ENCODE measurements at places on chromosomes 3 and 15.
A peak's percentile ranks its signal among the peaks of the same experiment; 100 is the strongest.

- no peak for DNase-seq
Observed at GRCh38 chr3:45553469-45553974, 41.0 kb upstream of the LIMD1 start.

- no peak for DNase-seq
Observed at GRCh38 chr3:65605876-65606432, 432.8 kb downstream of the MAGI1 start.

GRCh38 chr15:26767169-26767670 is 5.6 kb downstream of the GABRB3 start:
- DNase-seq, result no peak

- no peak for DNase-seq
Observed at GRCh38 chr3:172595664-172596393, 72.6 kb upstream of the TNFSF10 start.

DNA sequence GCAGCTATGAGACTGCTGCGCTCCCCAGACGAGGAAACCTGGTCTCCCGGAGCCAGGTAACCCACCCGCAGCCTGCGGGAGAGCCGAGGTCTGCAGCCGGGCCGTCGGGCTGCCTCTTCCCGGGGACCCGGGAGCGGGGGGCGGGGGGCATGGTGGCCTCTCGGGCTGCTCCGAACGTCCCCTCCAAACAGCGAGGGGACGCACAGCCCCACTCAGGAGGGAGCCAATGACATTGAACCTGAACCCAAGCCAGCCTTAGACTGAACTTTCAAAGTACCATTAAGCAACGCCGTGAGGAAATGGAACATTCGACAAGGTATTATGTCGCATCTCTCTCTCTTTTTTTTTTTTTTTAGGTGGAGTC is 29.8 kb upstream of the ALDH1A3 start:
- DNase-seq, result no peak

- peak; percentile 57 for DNase-seq
Observed at GRCh38 chr3:69012800-69013252, 658 bp downstream of the EOGT start.

GRCh38 chr3:108595321-108595720 is 5.8 kb downstream of the DZIP3 start:
- DNase-seq, result no peak

GRCh38 chr3:69189487-69189886 is 67.1 kb upstream of the LMOD3 start:
- no peak for DNase-seq

- no peak for DNase-seq
Observed at GRCh38 chr3:20696388-20697150, 510.6 kb upstream of the SGO1 start.

GRCh38 chr3:115834068-115834467 is 210.8 kb downstream of the GAP43 start:
- DNase-seq, result no peak

DNA sequence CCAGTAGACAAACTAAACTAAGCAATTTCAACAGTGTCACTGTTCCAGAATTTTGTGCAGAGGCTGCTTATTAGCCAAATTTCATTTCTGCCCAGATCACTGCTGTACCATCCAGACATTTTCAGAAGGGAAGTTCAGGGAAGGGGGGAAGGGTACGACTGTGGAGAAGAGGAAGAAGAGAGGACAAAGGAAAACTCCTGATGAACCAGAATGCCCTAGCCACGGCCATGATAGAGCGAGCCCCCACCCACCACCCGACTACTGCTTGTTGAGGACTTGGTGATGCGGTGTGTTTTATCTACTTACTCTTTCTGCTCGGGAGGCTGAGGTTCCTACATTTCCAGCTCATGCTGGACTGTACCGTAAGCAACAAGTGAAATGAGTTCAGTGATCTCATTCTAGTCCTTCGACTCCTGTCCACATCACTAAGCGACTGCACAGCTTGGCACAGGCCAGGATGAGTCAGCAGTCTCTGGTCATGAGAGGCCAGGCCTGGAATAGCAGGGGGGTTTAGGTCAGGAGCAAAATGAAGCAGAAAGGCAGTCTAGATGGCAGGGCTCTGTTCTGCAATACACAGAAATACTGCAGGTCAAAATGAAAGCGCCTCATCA is 330.8 kb downstream of the TIGIT start:
- peak; percentile 71 for DNase-seq

GRCh38 chr3:135057996-135058395 is 262.9 kb downstream of the EPHB1 start:
- no peak for DNase-seq

- no peak for DNase-seq
Observed at GRCh38 chr3:123446610-123447109, 2.2 kb downstream of the ADCY5 start.

DNA sequence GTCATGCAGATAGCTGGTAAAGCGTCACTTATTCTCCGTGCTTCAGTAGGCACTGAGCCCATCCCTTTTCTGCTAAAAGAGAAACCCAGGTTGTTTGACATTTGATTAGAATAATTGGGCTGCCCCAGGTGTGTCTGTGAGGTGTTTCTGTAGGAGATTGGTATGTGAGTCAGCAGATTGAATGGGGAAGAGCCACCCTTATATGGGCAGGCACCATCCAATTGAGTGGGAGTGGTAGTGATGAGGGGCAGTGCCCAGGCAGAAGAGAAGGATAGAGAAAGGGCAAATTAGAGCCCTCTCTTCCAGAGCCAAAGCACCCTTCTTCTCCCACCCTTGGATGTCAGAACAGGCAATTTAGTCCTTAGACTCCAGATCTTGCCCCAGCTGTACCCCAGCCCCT is 384.3 kb upstream of the GBE1 start:
- DNase-seq, result no peak

DNA sequence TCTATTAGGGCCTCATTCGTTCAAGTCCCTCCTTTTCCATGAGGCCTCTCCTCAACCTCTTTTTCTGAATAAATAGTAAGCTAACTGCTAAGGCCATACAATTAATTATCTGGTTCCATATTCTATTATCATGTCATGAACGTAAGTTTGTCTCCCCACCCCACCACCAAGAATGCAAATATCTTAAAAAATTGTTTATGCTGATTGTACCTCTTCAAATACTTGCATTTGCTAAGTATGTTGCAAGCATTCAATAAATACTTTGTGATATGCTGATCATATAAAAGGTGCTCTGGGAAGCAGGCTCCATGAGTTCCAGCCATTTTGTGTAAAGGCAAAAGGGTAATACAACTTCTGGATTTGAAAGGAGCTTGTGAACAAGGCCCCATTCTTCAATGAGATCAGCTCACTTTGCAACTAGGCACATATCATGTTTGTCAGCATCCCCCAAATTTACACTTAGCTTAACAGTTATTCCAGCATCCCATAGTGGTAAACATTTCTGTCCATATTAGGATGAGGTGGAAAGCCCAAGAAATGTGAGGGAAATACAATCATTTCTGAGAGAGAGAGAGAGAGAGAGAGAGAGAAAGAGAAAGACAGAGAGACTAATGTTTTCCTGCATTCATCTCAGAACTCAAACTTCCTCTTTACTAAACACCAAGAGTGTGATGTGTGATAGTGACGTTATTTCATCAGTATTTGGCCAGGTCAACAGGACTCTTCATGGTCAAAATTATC is 33.2 kb downstream of the SLC12A8 start:
- DNase-seq, result no peak

GRCh38 chr3:134911586-134912548 is 116.8 kb downstream of the EPHB1 start:
- DNase-seq, result no peak

DNA sequence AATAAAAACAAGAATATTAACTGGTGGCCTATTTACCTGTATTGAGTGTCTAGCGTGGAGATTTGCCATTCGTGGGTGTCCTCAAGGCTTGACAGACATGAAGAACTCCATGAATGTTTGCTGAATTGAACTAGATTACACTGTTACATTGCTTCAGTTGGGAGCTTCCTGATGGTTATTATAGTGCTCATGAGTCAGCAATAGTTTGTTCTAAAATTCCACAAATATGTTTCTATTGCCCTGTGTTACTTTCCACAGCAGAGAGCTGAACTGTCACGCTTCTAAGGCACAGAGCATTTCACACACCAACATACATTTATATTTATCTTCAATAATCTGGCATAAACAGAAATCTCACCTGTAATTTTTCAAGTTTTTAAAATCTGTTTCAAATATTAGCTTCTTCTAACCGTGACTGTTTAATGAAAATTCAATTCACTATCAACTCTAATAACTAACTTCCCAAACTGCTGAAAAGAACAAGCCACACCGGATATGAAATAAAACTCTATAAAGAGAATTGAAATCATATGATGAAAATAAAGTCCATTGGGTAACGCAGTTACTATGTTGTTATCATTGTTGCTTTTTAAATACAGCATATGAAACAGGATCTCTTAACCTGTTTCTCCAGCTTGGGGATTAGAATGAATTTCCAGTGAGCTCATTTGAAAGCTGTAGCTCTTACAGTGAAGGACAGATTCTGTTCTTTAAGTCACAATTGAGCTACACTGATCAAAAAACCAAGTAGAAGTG is 61.2 kb upstream of the MCF2L2 start:
- no peak for DNase-seq

DNA sequence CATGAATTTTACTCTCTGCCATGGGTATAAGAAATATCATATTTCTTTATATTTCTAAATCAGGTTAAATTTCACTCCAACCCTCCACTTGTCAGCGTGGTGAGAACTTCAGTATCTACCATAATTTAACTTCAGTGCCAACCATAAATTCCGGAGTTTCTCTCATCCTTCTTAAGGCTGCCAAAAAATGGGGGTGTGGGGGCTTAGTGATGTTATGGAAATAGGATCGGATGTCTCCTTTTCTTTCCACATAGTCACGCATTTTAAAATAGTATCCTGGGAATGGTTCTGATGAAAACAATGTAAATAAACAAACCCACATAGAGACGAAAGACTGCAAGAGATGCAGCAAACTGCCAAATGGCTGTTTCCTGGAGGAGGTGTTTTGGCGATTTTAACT is 12.9 kb upstream of the FAM3D start:
- DNase-seq, result no peak

- DNase-seq, result peak; percentile 57
Observed at GRCh38 chr3:189316296-189317019, 144.7 kb downstream of the TPRG1 start.

- no peak for DNase-seq
Observed at GRCh38 chr3:53694046-53694445, 152.2 kb downstream of the CHDH start.

DNA sequence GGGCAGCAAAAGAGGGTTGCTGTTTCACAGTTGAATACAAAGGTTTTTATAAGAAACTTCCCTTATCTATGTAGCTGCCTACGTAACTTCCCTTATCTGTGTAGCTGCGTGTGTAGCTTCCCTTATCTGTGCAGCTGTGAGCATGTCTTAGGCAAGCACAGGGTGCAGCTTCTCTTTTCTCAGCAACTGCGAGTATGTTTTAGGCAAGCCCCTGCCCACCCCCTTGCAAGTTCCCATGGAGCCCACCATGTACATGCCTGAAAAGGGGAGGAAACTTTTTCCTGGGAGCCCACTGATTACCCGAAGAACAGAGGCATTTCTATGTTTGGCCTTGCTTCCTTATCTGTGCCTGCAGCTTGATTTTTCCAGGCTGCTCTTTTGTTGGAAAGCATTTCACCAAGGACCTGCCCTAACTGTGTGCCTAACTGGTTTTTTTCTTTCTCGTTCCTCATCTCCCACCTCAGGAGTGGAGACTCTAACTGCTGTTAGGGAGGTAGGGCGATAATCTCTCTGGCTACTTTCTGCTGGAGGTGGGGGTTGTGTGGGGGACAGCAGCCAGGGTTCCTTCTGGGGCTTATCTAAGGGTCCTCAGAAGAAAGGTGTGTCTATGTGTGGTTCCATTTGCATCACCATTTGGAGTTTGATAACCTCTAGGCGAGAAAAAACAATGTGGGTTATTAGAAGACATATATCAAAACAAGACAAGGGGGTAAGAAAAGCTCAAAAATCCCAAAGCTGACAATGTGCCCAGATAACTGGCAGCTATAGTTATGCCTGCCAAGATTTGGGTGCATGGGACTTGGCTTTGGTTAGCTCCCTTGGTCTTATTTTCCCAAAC is 26.0 kb downstream of the SORD start:
- no peak for DNase-seq

DNA sequence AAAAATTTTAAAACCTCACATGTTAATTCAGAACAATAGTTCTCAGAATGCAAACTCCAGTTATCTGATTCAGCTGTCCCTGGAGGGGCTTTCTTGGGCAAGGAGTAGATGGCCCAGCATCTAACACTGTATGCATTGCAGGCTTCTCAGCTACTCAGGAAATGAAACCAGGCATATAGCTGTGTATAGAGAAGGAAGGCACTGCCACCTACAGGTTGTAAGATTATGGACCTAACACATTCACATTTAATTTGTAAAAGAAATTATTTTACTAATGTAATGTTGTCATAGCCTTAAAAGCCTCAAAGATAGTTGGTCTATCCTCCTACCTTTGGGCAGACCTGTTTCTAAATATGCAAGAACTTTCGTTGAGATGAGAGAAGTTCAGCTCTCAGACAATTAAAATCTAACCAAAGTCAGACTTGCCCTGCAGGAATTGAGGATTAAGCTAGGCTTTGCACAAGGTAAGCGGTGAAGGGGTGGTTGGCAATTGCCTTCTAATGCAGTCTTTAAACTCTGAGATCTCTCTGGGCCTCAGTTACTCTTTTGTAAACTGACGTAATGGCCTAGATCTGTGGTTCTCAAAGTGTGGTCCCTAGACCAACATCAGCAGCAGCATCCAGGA is 132.8 kb upstream of the SLC24A5 start:
- DNase-seq, result no peak

- no peak for DNase-seq
Observed at GRCh38 chr3:33879540-33879939, 81.1 kb downstream of the PDCD6IP start.

GRCh38 chr15:68543165-68544008 is 35.4 kb upstream of the CORO2B start:
- DNase-seq, result no peak

- no peak for DNase-seq
Observed at GRCh38 chr3:120324190-120324589, 25.0 kb downstream of the LRRC58 start.

DNA sequence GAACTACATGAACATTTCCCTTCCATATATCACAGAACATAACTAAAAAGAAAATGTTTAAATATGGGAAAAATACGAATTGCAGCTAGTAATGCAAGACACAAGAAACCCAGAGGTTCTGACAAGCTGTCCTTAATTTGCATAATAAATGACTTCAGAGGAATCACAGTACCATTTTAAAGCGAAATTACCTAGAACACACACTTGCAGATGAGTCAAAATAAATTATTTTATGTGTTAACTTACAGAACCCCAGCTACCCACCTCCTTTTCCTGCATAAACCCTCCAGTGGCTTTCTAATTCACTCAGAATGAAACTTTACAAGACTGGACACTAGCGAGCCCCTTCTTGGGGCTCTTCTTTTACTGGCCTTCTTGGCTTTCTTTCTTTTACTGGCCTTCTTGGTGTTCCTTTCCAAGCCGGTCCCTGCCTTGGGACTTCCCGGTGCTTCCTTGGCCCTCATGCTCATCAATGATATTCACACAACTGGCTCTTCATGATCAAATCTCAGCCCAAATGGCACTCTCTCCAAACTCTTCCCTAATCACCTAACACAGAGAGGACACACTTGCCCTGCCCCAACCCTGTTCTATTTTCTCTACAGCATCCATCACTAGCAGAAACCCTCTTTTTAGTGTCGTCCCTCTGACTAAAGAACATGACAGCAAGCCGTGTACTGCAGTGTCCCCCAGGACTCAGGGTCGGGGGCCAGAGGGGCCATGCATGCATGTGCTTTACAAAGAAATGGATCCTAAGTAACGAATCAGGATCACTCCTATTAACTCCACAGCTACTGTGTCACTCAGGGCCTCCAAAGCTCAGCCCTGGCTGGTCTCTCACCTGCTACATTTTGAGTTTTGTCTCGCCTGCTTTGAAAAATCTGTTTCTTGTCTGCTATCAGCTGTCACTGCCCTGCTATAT is 4.8 kb downstream of the CHSY1 start:
- DNase-seq, result no peak

- no peak for DNase-seq
Observed at GRCh38 chr3:72494130-72494529, 354.1 kb downstream of the SHQ1 start.

Measured in breast epithelium (tissue), 4 donors.